ENCODE measurements at places on chromosomes 13 and 19.

DNA sequence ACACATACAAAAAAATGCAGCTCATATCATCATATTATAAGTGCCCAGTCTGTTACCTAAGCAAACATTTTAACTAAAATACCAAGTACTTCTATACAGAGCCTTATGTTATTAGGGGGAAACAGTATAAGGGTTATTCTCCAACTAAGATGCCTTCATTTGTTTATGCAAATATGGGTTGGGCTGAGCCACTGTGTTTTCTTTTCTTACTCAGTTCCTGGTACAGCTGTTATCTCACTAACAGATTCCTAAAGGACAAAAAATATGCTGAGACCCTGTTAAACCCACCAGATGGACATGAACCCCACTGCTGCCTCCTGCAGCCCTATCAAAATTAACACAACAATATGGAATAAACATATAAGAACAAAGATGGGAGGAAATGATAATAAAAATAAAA, 34.5 kb upstream of the SMAD9 start:
- no peak for DNase-seq

DNA sequence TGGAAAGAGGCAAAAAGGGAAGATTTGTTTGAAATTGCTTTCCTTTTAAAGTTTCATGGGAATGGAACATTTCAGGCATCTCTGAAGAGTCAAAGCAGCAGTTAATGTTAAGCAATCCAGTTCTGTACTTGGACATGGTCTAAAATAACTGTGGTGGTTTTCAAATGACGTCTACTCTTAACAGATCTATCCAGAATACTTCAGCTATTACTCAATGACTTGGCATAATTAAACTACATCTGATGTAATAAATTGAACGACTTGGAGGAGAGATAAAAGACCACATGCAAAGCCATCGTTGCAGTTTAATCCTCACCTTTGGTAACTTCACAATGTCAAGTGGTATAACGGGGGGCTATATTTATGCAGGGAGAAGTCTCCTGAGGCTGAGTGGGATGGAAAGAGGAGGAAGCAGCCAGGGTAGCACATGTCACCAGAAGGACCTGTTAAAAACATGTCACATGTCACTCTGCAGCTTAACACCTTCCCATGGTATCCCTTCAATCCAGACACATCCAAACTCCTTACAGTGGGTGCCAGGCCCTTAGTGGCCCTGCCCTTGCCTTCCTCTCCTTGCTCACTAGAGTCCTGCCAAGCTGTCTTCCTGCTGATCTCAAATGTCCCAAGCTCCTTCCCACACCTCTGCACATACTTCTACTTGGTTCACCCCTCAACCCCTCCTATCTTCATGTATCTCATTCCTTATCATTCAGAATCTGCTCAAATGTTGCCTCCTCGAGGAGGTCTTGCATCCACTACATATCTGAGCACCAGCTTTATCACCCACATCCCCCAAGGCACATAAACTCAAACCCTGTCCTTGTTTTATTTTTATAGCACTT, 327.8 kb downstream of the SUCLA2 start:
- DNase-seq: no peak

DNA sequence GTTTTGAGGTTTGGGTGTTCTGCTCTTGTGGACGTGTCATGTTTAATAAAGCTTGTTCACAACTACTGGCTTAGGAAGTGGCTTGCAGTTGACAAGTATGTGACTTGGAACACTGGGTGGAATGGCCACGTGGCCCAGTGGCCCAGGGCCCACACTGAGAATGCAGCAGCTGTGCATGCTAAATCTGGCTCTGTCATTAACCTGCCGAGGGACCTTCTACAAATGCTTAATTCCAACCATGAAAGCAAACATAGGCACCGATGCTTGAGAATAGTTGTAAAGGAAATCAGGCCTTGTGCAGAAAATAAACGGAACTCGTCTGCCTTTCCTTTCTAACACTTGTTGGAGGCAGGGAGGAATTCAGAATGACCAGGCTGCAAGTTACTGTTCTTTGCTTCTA, 11.6 kb upstream of the CLDN10 start:
- DNase-seq: no peak

- no peak for DNase-seq
Measured at GRCh38 chr13:21686751-21687391, 16.0 kb downstream of the FGF9 start.

- no peak for DNase-seq
Measured at GRCh38 chr19:38978326-38978689, 2.8 kb upstream of the FBXO17 start.

DNA sequence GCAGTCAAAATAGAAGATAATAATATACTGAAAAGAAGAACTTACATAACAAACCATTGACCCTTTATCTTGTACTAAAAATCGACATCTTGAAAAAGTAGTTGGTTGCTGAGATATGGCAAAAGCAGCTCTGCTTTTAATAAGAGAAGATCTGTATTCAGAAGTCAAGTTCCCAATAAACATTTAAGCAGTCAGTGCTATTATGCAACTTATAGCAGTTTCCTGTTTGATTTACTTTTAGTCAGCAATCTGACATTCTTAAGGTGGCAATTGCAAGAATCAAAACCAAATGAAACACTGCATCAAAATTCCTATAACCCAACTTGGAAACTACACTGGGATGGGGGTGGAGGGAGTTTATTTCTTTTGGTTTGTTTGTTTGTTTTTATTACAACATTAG, 165.5 kb downstream of the TBC1D4 start:
- DNase-seq: no peak

- DNase-seq: no peak
Measured at GRCh38 chr19:45791744-45792469, 738 bp downstream of the DMWD start.

DNA sequence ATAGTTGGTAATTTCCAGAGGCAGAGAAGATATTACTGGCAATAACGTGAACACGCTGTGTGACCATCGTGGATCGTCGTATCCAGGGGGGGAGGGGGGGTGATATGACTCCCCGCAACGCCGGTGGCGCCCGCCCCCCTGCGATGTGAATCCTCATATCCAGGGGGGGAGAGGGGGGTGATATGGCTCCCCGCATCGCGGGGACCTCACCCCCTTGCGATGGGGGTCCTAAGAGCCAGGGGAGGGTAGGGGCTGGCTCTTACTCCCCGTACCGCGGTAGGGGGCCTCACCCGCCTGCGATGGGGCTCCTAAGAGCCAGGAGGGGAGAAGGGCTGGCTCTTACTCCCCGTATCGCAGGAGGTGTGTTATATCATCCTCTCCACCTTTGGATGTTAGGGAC, 31.3 kb upstream of the RGCC start:
- no peak for DNase-seq

- no peak for DNase-seq
Measured at GRCh38 chr13:75368167-75368566, 113.8 kb downstream of the TBC1D4 start.

GRCh38 chr19:41706741-41707501, 1.5 kb upstream of the CEACAM5 start:
- peak; percentile 59 for DNase-seq

DNA sequence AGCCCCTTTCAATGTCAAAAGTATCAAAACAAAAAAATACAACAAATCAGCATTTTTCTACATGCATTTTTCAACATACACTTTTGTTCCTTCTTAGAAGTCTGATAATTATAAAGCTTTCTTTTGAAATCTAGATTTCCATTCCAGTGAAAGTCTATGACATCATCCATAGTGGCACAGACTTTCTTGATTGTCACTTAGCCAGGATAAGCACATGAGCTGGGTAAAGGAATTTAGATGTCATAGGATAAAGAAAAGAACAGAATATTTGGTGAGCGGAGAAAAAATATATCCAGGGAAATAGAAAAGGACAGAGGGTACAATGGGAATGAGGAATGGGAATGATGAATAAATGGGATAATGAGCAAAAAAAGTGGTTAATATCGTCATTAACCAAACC, 15.1 kb upstream of the TRPC4 start:
- DNase-seq: no peak

GRCh38 chr13:33634546-33634982, 183.4 kb upstream of the RFC3 start:
- DNase-seq: no peak

- DNase-seq: peak; percentile 43
Measured at GRCh38 chr13:24511019-24511815, 1.4 kb downstream of the PARP4 start.

GRCh38 chr13:110332750-110333149, 25.7 kb downstream of the COL4A2 start:
- DNase-seq: no peak

DNA sequence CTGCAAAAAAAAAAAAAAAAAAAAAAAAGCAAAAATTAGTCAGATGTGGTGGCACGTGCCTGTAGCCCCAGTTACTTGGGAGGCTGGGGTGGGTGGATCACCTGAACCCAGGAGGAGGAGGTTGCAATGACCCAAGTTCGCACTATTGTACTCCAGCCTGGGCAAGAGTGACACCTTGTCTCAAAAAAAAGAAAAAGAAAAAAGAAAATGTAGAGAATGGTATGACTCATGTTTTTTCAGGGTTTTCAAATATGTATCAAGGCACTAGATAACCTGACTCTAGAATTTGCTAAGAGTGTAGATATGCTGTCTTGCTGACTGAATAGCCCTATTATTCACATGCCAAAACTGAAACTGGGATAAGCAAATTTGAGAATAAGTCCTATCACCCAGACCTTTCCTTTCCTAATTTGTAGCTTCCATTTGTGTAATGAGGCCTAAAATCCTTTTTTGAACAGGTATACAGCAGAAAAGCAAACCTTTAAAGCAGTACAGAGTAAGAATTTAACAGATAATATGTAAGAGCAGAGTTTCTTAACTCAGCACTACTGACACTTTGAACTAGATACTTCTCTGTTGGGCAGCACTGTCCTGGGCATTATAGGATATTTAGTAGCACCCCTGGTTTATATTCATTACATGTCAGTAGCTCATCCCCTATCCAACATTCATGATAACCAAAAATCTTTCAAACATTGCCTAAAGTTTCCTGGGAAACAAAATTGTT, 108.6 kb downstream of the ELF1 start:
- no peak for DNase-seq

DNA sequence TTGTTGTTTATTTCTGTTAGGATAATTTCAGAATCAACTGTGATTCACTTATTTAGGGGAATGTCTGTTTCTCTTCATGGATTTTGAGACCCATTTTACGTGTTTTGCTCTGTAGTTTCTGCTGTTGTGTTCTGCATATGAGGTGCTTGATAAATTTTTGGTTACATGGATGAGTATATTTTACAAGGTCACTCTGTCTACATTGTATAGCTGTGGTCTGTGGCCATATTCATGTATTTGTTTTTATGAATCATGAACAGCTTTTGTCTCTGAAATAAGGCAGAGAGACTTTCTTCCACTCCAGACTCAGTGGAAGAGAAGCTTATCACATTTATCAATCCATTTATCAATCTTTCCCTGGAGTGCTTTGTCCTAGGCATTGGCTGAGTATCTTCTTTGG, 56.6 kb downstream of the PDS5B start:
- DNase-seq: no peak

- DNase-seq: no peak
Measured at GRCh38 chr13:71935166-71935840, 68.3 kb upstream of the DACH1 start.

- DNase-seq: no peak
Measured at GRCh38 chr19:5074407-5074806, 105.5 kb downstream of the KDM4B start.

DNA sequence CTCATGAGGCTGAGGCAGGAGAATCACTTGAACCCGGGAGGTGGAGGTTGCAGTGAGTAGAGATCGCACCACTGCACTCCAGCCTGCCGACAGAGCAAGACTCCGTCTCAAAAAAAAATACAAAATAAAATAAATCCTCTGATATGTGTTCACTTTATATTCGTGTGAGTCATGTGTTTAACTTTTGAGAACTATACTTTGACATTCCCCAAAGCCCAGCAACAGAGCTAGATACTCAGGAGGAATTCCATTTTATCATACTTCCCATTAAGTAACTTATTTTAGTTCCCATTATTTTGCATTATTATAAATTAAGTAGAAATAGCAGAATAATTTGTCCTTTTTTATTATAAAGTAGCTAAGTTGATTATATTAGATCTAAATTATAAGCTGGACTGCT, 3.3 kb upstream of the CHAMP1 start:
- no peak for DNase-seq

GRCh38 chr13:97205982-97206381, 16.2 kb upstream of the MBNL2 start:
- no peak for DNase-seq

DNA sequence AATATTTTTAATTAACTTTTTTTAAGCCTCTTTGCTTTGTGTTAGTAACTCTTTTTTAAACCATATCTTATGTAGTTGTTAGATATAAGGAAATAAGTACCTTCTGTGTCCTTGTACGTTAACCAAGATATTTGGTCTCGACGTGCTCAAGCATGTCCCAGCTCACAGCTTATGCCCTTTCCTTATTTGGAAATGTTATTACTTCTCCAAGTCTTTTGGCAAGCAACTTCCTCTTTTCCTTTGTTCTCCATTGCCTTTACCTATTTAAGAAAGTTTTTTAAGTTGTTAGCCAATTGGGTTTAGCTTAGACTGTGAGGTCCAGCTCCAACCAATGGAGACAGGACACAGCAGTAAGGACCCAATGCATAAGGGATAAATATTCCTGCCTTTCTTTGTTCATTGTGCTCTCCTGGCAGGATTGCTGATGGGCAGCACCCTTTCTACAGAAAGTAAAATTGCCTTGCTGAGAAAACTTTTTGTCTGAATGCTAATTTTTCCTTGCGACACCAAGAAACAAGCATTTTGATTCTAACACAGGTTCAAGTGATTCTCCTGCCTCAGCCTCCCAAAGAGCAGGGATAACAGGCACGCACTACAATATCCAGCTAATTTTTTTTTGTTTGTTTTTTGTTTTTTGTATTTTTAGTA, 5.2 kb downstream of the DKKL1 start:
- DNase-seq: no peak

DNA sequence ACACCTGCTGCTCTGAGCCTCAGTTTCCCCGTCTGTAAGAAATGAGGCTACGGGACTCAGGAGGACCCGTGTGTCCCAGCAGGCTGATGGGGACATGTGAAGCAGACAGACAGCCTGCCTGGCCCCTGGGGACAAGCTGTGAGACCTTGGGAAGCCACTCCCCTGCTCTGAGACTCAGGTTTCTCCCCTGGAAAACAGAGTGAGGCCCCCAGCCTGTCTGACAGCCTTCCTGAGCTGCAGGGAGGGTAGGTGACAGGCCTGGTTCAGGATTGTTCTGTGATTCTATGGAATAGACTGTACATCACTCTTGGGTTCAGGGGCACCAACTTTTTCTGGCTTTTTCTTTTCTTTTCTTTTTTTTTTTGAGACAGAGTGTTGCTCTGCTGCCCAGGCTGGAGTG, 2.9 kb upstream of the NTF4 start:
- no peak for DNase-seq

GRCh38 chr13:77523386-77523785, 12.1 kb upstream of the SCEL start:
- no peak for DNase-seq

- DNase-seq: no peak
Measured at GRCh38 chr19:13034636-13035035, 39.4 kb downstream of the NFIX start.

DNA sequence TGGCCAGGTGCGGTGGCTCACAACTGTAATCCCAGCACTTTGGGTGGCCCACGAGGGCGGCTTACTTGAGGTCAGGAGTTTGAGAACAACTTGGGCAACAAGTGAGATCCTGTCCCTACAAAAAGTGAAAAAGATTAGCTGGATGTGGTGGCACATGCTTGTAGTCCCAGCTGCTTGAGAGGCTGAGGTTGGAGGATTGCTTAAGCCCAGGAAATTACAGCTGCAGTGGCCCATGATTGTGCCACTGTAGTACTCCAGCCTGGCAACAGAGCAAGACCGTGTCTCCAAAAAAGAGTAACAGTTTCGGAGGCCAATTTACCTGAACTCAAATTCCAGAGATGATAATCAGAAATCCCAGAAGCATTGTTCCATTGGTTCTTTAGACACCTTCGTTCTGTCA, 4.4 kb downstream of the ZNF473 start:
- no peak for DNase-seq

- no peak for DNase-seq
Measured at GRCh38 chr13:49625392-49626079, 2.8 kb upstream of the ARL11 start.

Measured in GM18507 (cell line).